ENCODE measurements at places on chromosomes 2 and 18.
A peak's percentile ranks its signal among the peaks of the same experiment; 100 is the strongest.

DNA sequence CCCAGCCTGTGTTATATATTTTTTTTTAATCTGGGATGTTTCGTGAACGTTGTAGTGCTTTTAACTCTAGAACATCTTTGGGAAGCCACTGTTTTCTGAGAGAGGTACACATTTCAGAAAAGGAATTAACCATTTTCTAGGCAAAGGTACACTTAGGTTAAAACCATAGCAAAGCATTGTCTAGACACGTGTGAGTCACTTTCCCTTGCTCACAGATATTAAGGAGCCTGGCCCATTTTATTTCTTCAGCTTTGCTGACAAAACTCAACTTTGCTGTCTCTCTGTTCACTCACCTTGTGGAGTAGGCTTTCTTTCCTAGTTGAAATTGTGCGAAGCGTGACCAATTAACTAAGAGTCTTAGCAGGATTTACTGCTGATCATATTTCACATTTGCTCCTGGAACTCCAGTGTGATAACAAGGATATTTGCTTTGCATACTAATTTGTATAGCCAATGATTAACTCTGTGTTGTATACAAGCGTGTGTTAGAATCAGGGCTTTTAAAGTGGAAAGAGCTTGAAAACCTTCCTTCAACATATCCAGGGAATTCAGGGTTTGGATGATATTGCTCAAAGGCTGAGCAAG lies 215.0 kb upstream of the AGAP1 start:
- DNase-seq = no peak

GRCh38 chr2:65885266-65885665 lies 452.9 kb upstream of the SPRED2 start:
- DNase-seq = no peak

DNA sequence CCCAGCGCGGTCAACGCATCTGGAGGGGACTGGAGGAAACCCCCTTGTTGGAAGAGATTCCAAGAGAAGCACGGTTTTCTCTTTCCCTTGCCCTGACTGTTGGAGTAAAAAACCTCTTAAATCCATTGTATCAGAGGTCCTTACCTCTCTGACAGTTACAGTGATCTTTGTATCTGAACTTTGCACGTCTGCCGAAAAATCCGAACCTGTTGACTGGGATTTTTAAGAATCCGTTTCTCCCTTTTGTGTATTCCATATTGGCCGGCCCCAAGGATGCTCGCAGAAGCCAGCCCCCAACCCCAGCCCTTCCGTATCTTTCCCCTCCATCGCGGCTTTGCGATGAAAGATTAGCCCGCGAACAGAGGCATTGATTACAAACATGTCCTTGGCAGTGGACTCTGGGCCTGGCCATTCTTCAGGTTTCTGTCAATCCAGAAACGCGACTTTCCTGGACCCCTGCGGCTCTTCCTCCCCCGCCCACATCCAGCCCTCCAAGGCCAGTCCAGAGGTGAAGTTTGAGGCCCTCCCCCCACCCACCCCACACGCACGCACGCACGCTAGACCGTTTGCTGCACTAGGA lies 4.6 kb upstream of the DLX1 start:
- no peak for DNase-seq

DNA sequence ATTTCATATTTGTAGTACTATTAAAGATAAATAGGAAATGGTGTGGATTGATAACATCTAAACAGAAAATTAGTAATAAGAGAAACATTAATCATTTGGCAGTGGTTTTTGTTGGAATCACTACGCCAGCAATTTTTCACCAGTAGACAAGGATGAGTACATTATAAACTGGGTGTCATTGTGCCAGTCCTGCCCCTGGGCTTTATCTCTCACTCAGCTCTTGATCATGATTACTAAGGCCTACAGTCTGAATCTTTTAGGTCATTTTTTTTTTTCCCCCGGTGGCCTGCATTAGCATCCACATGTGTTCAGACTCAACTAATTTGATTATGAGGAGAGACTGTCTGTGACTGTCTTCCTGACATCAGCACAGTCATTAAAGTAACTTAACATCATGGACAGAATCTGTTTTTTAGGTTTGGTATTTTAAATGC lies 16.2 kb downstream of the GULP1 start:
- no peak for DNase-seq

DNA sequence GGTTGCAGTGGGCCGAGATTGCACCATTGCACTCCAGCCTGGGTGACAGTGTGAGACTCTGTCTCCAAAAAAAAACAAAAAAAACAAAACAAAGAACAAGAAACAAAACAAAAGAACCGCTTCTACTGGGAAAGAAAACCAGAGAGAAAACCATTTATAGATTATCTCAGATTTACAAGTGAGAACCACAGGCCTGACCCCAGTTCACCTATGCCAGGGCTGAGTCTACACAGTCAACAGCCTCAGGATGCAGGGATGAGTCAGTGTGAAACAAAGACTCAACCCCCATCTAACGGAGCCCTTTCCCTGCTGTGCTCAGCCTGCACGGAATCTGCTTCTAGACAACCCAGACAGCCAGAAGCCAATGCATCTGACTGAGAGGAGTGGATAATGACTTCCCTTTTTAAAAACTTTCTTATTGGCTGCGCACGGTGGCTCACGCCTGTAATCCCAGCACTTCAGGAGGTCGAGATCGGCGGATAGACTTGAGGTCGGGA lies 25.5 kb upstream of the YWHAQ start:
- DNase-seq = peak; percentile 53

GRCh38 chr2:84373391-84373790 lies 85.7 kb downstream of the SUCLG1 start:
- peak; percentile 2 for DNase-seq

GRCh38 chr18:1599196-1599595 lies 694.5 kb downstream of the ADCYAP1 start:
- DNase-seq = no peak

GRCh38 chr2:109229094-109229675 lies 100.2 kb downstream of the SH3RF3 start:
- no peak for DNase-seq

- no peak for DNase-seq
Measured at GRCh38 chr2:188977317-188977716, 3.1 kb downstream of the COL3A1 start.

- DNase-seq = peak; percentile 18
Measured at GRCh38 chr2:36561237-36561944, 36.6 kb downstream of the FEZ2 start.

GRCh38 chr18:44458777-44459176 lies 221.9 kb upstream of the SETBP1 start:
- no peak for DNase-seq

GRCh38 chr18:60872434-60872833 lies 460.8 kb upstream of the CDH20 start:
- no peak for DNase-seq

- peak; percentile 31 for DNase-seq
Measured at GRCh38 chr2:71277536-71278103, 50.7 kb upstream of the PAIP2B start.
